ENCODE measurements at places on chromosomes 11 and 22.
A peak's percentile ranks its signal among the peaks of the same experiment; 100 is the strongest.

GRCh38 chr11:33670250-33671011 is 30.2 kb downstream of the C11orf91 start:
- peak; percentile 64 for DNase-seq

GRCh38 chr11:95506777-95507176 is 275.8 kb upstream of the SESN3 start:
- DNase-seq = peak; percentile 71

GRCh38 chr22:40633036-40633435 is 3.5 kb downstream of the MRTFA start:
- no peak for DNase-seq

GRCh38 chr11:102724904-102725500 is at the start of gene MMP8:
TSS of gene MMP8 (minus strand) at chr11:102724954. CDS start at chr11:102724855, 99 bp downstream.
- peak; percentile 90 for DNase-seq

- no peak for DNase-seq
These were observed 7.4 kb downstream of the TMEM9B start for GRCh38 chr11:8956860-8957259.

- peak; percentile 71 for DNase-seq
These were observed at the start of gene ZPR1 for GRCh38 chr11:116787786-116788486. TSS of gene ZPR1 (minus strand) at chr11:116788023. CDS start at chr11:116787990, 33 bp downstream.

- DNase-seq = no peak
These were observed 68.0 kb downstream of the ETS1 start for GRCh38 chr11:128519338-128519737.

DNA sequence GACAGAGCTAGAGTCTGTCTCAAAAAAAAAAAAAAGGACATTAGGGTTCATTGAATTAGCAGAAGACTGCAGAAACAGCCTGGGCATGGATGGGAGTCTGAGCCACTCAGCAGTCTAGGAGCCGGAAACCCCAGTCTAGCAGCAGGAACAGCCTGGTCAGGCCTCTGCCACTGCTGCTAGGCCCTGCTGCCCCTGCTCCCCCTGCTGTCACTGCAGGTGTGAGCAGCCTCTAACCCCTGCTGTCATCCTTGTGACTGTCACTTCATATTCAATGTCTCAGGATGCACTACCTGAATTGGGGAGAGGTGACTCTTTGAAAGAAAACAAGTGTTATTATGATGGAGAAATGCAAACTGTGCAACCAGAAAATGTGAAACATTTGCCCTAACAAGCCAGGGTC is 7.0 kb upstream of the DDX17 start:
- no peak for DNase-seq

GRCh38 chr11:10926801-10927211 is 69.0 kb upstream of the ZBED5 start:
- DNase-seq = peak; percentile 67

- DNase-seq = no peak
These were observed 1514.4 kb downstream of the BRD1 start for GRCh38 chr22:48313175-48313830.

DNA sequence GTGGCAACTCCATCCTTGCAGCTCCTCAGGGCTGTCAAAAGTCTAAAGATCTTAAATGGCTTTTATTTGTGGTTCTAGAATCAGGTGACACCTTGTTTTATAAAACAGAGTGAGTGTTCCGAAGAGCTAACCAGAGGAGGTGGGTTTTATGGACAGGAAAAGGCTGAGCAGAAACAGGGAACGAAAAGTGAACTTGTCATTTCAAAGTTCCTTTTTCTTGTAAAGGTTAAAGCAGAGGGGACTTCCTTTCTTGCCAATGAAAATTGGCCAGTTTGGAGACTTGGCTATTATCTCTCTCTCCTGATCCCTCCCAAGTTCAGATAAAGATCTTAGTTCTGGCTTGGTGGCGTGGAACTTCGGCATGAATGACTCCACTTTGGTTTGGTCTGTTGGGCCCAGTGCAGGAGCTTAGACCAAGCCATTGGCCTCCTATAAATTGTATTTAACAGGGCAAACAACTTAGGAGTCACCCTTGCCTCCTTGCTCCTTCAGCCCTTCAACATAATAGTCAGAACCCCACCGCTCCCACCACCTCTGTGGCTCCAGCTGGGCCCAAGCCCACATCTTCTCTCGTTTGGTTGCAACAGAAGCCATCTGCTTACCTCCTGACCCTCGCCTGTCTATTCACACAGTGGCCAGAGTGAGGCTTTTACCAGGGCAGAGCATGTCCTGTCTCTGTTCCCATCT is 102.4 kb upstream of the THY1 start:
- DNase-seq = no peak

- DNase-seq = no peak
These were observed 342.6 kb downstream of the SOX6 start for GRCh38 chr11:16013649-16014275.

- DNase-seq = peak; percentile 57
These were observed 28.4 kb upstream of the SLN start for GRCh38 chr11:107740271-107740670.

DNA sequence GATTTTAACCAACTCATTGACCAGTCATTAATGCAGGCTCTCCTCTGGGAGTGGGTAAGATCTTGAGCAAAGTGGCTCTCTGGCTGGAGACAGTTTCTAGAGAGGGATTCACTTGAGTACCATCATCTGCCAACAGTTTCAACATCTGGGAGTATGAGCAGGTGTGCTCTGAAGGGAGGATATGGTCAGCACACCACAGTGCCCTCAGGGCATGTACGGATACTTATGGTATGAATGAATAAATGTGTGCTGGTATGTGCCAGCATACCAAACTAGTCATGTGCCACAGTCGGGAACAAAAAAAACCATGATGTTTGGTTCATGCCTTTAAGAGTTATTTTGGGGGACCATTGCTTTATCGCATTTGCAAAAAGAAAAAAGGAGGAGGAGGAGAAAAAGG is 1197.5 kb upstream of the TENM4 start:
- no peak for DNase-seq

GRCh38 chr11:133123366-133123765 is 408.9 kb downstream of the OPCML start:
- no peak for DNase-seq

DNA sequence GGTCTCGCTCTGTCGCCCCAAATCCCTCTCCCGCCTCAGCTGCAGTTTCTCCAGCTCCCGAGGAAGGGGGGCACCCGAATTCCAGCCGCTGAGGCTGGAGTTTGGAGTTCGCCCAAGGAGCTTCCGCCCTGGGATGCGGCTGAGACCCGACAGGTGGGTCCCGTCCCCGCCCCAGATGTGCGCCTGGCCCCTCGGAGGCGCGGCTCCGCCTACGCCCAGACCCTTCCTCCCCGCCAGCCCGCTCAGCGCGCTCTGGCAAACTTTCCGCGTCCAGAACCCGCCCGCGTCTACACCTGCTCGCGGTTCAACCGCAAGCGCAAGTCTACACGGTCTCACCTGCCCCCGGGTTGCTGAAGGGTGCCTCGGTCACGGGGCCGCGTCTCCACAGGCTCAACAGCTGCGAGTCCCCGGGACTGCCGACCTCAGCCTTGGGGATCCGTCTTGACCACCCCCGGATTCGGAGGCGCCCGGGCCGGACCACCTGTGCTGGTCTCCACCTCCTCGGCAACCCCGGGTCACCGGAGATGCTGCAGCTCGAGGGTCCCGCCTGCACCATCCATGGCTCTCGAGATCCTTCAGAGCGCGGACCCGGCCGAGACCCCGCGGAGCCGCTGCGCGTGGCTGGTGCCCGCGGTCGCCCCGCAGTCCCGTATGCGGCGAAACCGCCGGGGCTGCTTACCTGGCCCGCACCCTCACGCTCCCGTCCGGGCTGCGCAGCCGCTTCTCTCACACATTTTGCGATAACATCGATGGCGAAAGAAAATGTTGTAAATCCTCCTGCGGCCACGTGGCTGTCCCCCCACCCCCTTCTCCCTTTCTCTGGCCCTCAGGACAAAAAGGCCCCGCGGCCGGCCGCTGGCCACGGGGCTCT is 63.6 kb downstream of the NFAM1 start:
- no peak for DNase-seq

- peak; percentile 65 for DNase-seq
These were observed 17.1 kb upstream of the EFCAB6 start for GRCh38 chr22:43828998-43829782.

DNA sequence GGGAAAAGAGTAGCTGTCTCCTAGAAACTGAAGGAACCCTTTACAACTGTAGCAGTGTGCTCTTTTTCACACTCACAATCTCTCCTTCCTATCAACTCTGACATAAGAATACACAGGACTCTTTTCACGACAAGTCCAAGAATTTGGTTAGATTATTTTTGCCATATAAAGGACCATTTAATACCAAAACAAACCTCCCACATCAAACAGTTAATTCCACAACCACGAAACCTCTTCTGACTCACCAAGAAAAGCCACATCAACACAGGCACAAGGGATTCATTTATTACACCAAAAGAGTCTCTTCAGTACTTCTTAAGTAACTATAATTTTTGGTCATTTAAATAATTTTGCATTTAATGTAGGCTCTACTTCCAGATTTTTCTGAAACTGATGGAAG is 222.6 kb upstream of the PITPNB start:
- DNase-seq = peak; percentile 82

- no peak for DNase-seq
These were observed 41.2 kb downstream of the PARVG start for GRCh38 chr22:44221710-44222475.

GRCh38 chr11:74138021-74138420 is 32.8 kb downstream of the C2CD3 start:
- DNase-seq = peak; percentile 57

DNA sequence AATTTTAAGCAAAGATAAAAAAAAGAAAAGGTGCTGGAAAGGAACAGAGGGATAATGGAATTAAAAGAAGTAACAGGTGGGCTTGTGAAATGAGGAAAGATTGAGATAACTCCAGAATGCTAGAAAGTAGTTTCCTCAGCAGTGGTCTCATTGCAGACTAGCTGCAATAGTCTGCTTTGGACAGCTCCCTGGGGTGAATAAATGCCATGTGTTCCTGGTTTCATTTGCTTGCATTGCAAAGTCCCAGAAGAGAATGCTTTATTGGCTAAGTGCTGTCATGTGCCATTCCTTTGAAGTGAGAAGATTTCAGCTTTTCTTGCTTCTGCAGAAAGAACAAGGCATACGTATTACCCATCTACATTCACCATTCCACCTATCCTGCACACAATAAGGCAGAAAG is 478.8 kb upstream of the RAG2 start:
- DNase-seq = peak; percentile 0

DNA sequence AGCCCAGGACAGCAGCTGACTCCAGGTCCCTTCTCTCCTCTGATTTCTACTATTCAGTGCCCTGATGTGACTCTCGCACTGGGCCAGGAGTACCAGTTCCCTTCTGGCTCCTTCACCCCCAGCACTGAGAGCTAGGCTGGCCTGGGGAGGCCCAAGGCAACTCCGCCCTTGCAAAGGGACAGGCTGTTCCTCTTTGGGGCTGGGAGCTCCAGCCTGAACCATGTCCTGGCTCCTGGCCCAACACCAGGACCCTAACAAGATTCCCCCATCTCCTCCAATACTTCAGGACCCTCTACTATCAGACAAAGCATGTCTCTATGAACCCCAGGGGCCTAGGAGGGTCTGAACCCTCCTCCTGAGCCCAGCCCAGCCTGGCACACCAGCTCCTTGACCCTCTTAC is 12.5 kb downstream of the CREB3L1 start:
- no peak for DNase-seq

- DNase-seq = peak; percentile 53
These were observed 151.7 kb downstream of the ADAMTS15 start for GRCh38 chr11:130600139-130600538.

DNA sequence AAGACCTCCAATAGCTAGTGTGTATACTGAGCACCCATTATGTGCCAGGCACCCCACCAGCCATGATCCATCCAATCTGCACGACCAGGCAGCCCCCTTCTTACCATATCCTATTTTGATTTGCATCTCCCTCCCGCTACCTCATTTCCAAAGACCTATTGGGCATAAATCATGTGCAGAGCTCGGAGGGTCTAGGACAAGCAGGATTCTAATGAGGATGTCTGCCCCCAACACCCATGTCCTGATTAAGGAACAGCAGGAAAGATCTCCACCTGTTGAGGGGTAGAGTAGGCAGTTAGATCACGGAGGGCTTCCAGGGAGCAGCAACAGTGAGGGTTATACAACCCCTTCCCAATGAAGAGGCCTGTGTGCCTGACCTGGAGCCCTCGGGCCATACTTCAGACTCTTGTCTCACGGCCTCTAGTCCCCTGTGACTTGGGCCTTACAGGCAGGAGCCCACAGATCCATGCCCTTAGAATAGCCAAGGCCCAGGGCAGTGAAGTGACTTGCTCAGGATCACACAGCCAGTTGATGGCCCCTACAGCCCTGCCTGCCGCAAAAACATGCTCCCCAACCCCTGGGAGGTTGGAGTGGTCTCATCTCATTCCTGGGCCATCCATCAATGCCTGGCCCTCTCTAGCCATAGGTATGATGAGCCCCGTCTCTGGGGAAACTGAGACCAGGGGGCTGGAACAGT is 3.5 kb downstream of the RAB3IL1 start:
- no peak for DNase-seq

DNA sequence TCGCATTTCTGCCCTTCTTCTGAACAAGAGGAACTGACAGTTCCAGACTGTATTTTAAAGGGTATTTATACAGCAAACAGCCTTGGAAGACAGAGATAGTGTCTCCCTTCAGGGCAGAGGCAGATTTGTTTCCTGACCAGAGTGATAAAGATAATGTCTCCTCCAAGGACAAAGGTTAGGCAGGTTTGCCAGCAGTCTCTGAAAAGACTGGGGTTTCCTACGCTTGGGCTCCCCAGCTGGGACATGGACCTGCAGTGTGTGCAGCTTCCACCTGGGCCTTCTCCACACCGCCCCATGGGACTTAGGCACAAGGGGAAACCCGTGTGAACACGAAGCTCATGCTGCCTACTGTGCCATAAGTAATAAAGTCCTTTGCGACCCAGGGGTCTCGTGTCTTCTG is 42.1 kb downstream of the RPL27A start:
- DNase-seq = no peak

DNA sequence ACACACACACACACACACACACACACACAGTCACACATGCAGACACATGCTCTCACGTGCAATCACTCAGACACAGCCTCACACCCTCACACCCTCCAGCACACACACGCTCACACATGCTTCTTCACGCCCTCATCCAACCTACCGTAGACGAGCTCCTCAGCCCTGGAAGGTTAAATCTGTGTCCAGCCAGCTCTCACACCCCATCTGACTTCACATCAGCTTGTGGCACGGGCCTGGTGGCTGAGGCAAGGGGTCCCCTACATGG is 1.3 kb upstream of the SCUBE1 start:
- DNase-seq = no peak

DNA sequence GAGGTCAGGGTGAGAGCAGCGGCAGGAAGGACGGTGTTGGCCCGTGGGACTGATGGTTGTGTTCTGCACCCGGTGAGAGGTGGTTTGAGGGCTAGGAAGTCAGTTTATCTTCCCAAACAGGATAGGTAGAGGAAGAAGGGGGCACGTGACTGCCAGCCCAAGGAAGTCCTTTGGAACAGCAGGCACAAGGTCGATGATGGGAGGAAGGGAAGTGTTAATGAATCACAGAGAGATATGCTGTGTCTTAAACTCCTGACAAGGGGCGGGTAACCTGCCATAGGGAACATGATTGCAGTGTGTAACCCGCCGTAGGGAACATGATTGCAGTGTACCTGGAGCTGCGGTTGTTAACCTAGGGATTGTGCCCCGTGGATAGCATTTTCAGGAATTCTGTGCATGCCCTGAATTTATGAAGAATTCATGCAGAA is 49.0 kb downstream of the PRR5L start:
- DNase-seq = no peak

All from fibroblast of skin of scalp (primary cell).